ENCODE measurements at places on chromosomes 3 and 15.

DNA sequence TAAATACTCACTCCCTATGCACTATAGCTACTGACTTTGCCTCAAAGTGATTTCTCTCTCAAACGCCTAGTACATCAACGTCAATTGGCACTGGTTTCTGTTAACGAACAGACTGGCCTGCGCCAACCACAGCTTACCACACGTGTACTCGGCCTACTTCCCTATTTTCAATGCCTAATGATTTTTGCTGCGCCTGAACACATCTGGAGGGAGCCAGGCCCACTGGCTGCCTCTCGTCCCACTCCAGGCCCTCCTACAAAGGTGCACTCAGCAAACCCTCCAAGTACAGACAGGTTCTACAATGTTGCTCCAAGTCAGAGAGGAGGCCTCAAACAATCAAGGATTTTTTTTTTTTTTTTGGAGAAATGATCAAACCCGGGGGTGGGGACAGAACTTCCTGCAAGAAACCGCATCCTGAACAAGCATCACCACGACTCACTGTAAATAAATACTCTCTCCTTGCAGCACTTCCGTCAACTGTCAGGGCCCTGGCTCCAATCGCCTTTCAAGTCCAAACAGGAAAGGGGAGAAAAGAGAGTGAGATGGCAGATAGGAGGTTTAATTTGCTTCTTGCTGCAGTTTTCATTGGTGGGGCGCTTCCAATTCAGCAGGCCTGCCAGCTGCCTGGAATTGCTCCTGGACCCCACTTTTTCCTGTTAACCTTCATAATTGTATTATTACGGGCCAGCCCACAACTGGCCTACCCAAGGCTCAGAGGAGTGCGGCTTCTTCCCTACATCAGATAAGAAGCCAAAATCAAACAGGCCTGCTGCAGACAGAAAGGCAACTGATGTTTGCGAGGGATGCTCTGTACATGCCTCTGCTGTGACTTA is 139.3 kb downstream of the FOXP1 start:
- no peak for DNase-seq

DNA sequence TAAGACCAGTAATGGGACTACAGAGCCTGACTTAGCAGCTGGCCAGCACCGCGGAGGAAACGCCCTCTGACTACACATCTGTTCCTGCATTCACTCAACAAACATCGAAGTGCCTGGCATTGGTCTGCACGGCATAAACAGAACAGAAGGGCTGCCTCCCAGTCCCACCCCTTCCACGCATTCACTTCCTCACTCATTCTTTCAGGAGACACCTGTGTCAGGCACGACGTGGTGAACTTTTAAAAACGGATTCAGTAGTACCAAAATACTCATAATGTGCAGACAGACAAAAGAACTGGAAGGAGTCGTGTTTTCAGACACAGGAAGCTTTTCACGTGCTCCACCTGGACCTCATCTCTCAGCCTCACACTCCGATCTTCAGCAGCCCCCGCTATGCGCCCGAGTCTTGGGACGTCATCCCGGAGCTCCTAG is 123.3 kb downstream of the XXYLT1 start:
- no peak for DNase-seq

- no peak for DNase-seq
Measured at GRCh38 chr3:182375916-182376315, 417.4 kb upstream of the ATP11B start.

GRCh38 chr15:79682285-79682684 is 214.5 kb downstream of the MTHFS start:
- no peak for DNase-seq

GRCh38 chr3:57164657-57165573 is at the start of gene IL17RD:
Gene IL17RD (minus strand): TSS chr3:57165353. CDS start chr3:57165286, 67 bp downstream.
- peak; percentile 61 for DNase-seq

GRCh38 chr15:36156879-36157427 is 422.5 kb upstream of the CDIN1 start:
- DNase-seq, result peak; percentile 1

- DNase-seq, result no peak
Measured at GRCh38 chr3:111653766-111654165, 58.6 kb upstream of the ZBED2 start.

DNA sequence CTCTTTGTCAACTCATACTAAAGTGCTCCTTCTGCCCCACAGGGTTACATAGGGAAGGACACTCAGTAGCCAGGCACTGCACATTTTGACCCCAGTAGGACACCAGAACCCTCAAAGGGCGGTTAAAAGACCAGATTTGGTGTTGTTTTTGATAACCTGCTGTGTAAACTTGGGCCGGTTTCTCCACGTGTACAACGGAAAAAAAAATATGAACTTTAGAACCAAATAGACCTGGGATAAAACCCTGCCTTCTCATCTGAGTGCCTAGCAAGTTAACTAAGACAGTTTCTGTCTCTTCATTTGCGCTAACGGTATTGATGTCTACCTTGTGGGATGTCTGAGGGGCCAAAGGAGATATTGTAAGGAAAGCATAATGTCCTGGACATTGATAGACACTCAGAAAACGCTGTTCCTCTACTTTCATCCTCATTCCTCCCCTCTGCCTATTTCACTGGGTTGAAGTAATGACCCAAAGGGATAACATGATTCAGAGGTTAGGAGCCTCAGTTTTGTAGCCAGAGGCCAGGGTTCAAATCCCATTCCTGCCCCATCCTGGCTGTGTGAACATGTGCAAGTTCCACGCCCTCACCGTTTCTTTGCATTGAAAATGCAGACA is 155.9 kb upstream of the LPP start:
- DNase-seq, result no peak
